ENCODE measurements at places on chromosomes 13 and 19. TPM values are rescaled to one million over a fixed set of nuclear protein-coding genes. Genes with fewer than 3 reads are reported as not detected.

HIPK4 gene
- 0.08 TPM for total RNA-seq

PAK4 gene
- total RNA-seq: 19.2 TPM

WDR62 gene
- 19.2 TPM for total RNA-seq

AP1M1 gene
- 109 TPM for total RNA-seq

FXYD7 gene
- total RNA-seq: not detected

TLE6 gene
- total RNA-seq: 1.3 TPM

B3GNT3 gene
- total RNA-seq: not detected

TPGS1 gene
- 14.1 TPM for total RNA-seq

RAB8A gene
- 255 TPM for total RNA-seq

ZNF230 gene
- 2.3 TPM for total RNA-seq

PLA2G4C gene
- 3.4 TPM for total RNA-seq

OR7A5 gene
- total RNA-seq: not detected

IRGQ gene
- total RNA-seq: 28.1 TPM

LRG1 gene
- not detected for total RNA-seq

IRGC gene
- total RNA-seq: not detected

CBY2 gene
- total RNA-seq: not detected

SPRYD7 gene
- 10.4 TPM for total RNA-seq

DKKL1 gene
- total RNA-seq: not detected

TEX29 gene
- not detected for total RNA-seq

BRSK1 gene
- 4.8 TPM for total RNA-seq

ZNF729 gene
- not detected for total RNA-seq

MISP gene
- total RNA-seq: not detected

KCNK6 gene
- total RNA-seq: 9.2 TPM

CAMSAP3 gene
- total RNA-seq: 0.69 TPM

PNMA8A gene
- total RNA-seq: 1.1 TPM

CACNA1A gene
- 0.44 TPM for total RNA-seq

RNF225 gene
- total RNA-seq: 0.80 TPM

COX7A1 gene
- not detected for total RNA-seq

SHISA7 gene
- not detected for total RNA-seq

LIM2 gene
- 1.2 TPM for total RNA-seq

ZSCAN5C gene
- total RNA-seq: not detected

SEMA6B gene
- not detected for total RNA-seq

RCBTB2 gene
- 2.7 TPM for total RNA-seq
